Dorsolateral prefrontal cortex (tissue), 122 donors: ENCODE measurements at places on chromosomes 12 and 14. TPM values are rescaled to one million over a fixed set of nuclear protein-coding genes. Genes with fewer than 3 reads are reported as not detected.
A peak's percentile ranks its signal among the peaks of the same experiment; 100 is the strongest.

Gene RERG
- total RNA-seq = 17.2 TPM

Gene KITLG
- 33.1 TPM for total RNA-seq

Gene MSRB3
- 22.9 TPM for total RNA-seq

Gene DNAL1
- total RNA-seq = 28.7 TPM

GRCh38 chr12:76792828-76793227 is 28.9 kb downstream of the ZDHHC17 start:
- no peak for DNase-seq

- no peak for DNase-seq
Observed at GRCh38 chr14:90332271-90332584, 487 bp upstream of the NRDE2 start.

DNA sequence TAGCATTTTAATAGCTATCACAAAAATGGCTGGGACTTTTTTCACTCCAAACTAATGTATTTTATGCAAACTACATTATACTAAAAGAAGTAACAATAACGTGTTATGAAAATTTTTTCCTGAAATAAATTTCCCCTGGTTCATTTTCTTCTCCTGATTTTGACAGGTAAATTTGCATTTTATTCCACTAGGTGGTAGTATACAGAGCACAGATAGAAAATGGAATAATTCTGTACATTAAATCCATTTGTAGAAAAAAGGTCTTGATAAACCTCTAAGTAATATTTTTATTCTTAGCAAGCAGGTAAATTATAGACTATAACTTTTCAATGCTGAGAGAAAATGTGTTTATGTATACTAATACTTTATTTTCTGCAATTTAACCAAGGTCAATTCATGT is 96.5 kb downstream of the BCAT1 start:
- no peak for DNase-seq

GRCh38 chr12:82710741-82711140 is 24.0 kb downstream of the TMTC2 start:
- no peak for DNase-seq

- DNase-seq = no peak
Observed at GRCh38 chr14:91586410-91586809, 76.3 kb upstream of the PPP4R3A start.

DNA sequence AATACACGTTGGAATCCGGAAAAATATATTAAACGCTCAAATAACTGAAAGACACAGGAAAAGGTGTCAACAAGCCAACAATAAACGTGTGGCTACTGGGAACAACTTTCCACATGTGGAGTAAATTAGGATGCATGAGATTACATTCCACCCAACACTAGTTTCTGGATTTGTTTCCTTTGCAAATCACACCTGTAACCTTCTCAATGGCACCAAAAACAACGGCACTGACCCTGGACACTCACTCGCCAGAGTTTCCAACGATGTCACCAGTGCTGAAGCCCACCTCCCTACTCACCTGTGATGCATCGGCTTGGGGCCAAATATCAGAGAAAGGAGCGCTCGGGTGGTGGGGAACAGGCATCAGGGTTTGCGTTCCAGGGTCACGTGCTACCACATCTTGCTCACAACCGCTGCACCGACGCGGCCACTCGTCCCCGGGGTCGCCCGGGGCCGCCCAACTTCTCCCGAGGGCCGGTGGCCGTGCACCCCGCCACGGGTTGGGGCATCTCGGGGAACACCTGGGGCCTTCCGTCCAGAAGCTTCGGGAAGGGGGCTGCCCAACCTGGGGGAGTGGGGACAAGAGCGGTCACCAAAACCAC is 629 bp downstream of the PRDM4 start:
- peak; percentile 35 for DNase-seq

DNA sequence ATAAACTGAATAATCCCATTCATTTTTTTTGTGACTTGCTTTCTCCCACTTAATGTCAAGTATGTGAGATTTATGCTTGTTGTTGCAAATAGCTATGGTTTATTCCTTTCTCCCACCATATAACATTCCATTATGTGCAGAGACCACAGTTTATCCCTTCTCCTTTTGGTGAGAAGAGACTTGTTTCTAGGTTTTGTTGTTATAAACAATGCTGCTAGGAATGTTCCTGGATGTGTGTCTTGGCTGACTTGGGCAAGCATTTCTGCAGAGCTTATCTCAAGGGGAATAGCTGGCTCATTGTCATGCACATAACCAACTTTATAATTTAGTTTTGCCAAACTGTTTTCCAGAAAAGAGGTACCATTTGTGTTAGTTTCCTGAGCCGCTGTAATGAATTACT is 47.6 kb upstream of the PPP1CC start:
- DNase-seq = no peak

DNA sequence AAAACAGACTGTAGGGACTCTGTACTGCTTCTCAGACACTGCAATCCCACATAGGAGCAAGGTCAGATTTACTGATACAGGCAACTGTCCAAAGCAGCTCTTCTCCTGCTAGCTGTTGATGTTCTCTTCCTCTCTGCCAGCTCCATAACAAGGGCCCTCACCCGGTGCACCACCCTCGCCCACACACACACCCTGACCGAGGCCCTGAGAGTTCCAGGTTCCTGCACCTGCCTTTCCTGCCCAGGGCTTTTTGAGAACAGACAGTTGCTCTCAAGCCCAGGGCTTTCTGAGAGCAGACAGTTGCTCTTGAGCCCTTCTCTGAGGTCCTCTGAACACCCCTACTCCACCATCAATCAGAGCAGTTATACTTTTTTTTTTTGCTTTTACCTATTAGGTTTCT is 233.8 kb upstream of the GARIN6 start:
- DNase-seq = no peak

- DNase-seq = no peak
Observed at GRCh38 chr12:47377414-47378221, 297.9 kb upstream of the AMIGO2 start.

- DNase-seq = no peak
Observed at GRCh38 chr12:12224240-12224940, 42.5 kb downstream of the LRP6 start.

DNA sequence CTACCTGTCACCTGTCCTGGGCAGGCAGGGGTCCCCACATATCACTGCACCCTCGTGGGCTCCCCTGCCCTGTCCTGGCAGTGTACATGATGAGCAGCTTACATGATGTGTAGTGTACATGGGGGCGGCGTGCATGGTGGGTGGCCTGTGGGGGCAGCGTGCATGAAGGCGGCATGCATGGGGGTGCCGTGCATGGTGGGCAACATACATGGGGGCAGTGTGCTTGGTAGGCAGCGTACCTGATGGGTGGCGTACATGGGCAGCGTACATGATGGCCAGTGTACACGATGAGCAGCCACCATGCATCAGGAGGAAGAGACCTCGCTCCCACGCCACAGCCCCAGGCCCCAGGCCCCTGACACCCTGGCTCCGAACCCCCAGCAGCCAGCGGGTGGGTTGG is 266.3 kb downstream of the CACNA1C start:
- no peak for DNase-seq

DNA sequence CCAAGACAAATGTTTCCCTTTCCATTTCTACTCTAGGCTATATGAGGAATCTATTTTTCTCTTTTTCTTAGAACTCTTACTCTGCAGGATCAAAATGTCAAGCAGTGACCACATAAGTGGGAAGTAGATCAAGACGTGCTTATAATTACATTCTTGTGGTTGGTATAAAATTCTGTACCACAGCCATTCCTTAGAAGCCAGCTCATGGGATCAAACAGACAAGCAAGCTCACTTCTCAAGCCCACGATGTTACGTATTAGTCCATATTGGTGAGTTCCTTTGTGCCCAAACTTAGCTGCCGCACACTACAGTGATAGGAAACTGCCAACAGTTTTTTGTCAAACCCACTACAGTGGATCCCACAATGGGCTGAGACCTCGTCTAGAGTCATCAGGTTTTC is 53.4 kb downstream of the IFNG start:
- DNase-seq = no peak

DNA sequence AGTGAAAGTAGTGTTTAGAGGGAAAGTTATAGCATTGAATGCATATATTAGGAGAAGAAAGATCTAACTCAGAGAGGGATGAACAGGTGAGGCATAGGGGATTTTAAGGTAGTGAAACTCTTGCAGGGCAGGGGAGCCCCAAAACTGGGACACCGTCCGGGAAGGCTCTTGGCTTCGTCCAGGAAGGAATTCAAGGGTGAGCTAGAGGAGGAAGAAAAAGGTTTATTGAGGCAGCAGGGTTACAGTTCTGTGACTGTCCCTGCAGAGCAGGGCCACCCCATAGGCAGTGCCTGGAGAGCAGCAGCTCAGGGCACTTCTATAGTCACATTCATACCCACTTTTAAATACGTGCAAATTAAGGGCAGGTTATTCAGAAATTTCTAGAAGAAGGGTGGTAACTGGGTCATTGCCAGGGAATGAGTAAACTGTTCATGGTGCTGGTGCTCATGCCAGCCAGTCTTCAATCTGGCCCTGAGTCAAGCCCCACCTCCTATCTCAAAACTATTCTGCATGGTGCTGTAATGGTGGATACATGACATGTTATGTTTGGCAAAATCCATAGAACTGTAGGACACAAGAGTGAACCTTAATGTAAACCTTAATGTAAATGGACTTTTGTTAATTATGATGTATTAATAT is 1.2 kb upstream of the OAS1 start:
- DNase-seq = no peak

DNA sequence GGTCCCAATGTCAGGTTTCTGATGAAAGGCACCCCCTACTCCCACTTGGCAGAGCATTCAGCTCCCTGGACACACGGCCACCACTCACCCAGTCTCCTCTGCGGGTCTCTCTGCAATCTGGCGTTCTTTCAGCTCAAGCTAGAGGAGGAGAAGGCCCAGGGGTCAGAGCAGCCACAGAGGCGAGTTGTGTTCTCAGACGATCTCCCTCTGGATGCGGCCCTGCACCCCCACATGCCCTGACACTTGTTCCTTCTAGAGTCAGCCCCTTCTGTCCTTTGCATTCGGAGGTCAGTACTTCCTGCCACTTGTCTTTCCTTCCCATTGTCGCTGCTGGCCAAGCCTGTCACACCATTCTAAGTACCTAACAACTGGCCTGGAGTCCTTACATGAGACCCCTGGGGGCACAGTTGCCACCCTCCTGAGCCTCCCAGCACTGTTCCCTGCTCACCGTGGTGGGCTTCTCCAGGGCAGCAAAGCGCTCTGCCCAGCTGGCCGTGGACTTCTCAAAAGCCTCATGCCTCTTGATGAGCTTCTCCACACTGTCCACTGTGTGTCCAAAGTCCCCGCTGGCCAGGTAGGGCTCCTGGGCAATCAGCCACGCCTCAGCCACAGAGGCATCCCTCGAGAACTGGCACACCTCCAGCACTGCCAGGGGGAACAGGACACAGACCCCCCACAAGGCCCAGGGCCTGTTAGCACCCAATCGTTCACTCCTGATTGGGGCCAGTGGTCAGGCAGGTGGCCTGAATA is 63.2 kb downstream of the PLEKHG3 start:
- no peak for DNase-seq
